ENCODE measurements at places on chromosomes 12 and 14. TPM values are rescaled to one million over a fixed set of nuclear protein-coding genes. Genes with fewer than 3 reads are reported as not detected.

GRCh38 chr12:56634242-56634836, 4.2 kb upstream of the BAZ2A start:
- H3K27me3 ChIP-seq = no peaks in the 10 kb centered on the region
- DNase-seq = peak; percentile 38
- peaks cover 75% of the 10 kb centered on the region for H3K4me1 ChIP-seq

DNA sequence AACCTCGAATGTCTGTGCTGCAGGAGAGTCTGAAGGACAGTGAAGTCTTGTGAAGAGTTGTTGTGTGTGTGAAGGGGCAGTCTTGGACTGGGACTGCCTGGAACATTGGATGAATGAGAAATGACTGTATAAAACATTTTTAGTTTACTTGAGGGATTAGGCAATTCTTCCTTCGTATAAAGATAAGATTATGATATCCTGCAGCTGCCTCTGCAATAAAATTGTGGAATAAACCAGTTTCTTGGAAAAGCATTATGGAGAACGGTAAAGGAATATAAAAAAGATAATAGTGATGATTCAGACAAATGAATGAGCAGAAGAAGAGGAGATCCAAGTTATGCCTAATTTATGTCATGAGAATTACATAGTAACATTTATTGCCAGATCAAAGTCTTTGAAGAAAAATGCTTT, 30.9 kb upstream of the LUM start:
- no peaks in the 10 kb centered on the region for H3K36me3 ChIP-seq
- no peaks in the 10 kb centered on the region for H3K4me1 ChIP-seq
- no peak for DNase-seq

GRCh38 chr12:54725233-54725843, 77.2 kb upstream of the DCD start:
- no peak overlapping the region for H3K27ac ChIP-seq
- peaks cover 29% of the 10 kb centered on the region for H3K4me1 ChIP-seq
- no peak overlapping the region for H3K4me3 ChIP-seq

DNA sequence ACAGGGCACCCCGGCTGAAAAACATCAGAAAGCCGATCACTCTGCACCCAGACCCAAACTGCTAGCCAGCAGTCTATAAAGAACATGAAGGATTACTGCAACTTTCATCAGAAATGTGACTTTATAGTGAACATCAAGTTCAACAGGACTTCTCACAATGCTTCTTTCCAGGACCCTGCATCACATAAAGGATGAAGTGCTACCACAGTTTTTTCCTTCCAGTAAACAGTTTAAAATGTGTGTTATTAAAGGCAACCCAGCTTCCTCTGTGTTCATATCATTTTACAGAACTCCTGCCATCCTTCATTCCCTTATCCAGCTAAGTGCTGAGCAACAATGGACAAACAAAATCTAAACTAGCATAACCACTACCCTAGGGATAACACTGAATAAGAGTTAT, 280.3 kb upstream of the DIO2 start:
- H3K27me3 ChIP-seq = peaks cover 4% of the 10 kb centered on the region
- peaks cover 2% of the 10 kb centered on the region for H3K36me3 ChIP-seq
- peaks cover 2% of the 10 kb centered on the region for H3K4me1 ChIP-seq
- no peak overlapping the region for H3K4me3 ChIP-seq
- no peak for DNase-seq

Gene CLEC1A
- total RNA-seq = not detected

Gene AQP2
- not detected for total RNA-seq

DNA sequence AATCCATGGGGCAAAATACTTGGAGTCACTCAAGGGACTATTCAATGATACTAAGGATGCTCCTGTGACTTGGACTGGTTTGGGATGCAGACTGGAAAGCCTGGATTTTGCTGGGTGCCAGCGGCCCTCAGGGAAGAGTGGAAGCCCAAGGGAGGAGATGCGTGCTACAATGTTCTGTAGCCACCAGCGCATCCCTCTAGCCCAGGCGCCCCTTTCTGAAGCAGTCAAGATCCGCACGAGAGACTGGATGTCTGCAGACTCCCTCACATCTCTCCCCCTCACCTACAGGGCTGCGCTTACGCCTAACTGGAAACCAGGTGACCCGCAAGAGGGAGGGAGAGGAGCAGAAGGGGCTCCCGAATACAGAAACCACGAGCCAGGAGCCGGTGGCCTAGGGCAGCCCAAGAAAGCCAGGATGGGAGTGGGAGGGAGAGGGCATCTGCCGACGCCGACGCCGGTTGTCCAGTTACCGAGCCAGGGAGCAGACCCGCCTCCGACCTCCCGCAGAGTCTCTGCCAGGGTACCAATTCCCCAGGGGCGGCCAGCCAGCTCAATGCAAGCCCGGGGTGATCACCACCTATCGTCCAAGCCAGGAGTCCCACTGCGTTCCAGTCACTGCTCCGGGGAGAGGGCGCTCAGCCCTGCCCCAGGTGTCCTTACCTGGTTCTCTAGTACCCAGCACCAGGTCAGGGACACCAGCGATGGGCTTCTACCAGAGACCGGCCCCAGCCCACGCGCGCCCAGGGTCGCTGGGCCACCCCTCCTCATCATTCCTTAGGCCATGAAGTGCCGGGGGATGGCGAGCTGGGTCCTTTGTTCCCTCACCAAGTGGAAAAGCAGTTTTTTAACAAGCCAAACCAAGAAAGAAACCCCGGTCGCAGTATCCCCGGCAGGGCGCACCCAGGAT, 1.2 kb downstream of the NTN4 start:
- H3K27ac ChIP-seq = no peak overlapping the region
- DNase-seq = no peak
- peaks cover 13% of the 10 kb centered on the region for H3K4me1 ChIP-seq
- H3K4me3 ChIP-seq = peak overlapping the region; percentile 63
- no peaks in the 10 kb centered on the region for H3K36me3 ChIP-seq
- peaks cover 55% of the 10 kb centered on the region for H3K27me3 ChIP-seq

DNA sequence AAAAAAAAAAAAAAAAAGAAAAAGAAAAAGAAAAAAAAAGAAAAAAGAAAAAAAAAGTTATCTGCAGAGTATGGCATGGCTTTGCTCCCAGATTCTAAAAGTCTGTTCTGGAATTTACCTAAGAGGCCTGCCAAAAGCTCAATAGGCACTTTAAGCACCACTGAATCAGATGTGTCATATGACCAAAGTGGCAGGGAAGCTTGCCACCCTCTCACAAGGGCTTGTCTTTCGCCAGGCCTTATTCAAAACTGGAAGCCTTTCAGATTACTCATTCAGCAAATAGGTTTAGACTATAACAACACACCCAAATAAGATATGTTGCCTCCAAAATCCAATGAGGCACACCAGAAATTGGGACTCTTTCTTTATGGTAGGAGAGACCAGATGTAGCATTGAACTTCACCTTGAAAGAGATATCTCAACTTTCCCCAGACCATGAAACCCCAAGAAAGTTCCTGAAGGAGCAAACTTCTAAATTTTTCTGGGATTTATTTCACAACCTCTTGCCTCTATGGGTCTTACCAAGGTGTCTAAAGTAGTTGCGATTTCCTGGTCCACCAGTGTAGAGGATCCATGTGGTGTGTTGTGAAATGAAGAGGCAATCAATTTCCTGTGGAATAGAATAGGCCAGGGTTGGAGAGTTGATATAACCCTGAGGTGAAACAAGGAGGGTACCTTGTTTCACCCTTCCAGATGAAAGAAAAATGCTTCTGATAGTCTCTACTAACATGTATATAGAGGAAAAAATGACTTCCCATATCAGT, 218.8 kb downstream of the DAD1 start:
- no peak overlapping the region for H3K27ac ChIP-seq
- no peaks in the 10 kb centered on the region for H3K27me3 ChIP-seq
- H3K4me3 ChIP-seq = no peak overlapping the region
- no peaks in the 10 kb centered on the region for H3K4me1 ChIP-seq
- DNase-seq = no peak
- no peaks in the 10 kb centered on the region for H3K36me3 ChIP-seq

DNA sequence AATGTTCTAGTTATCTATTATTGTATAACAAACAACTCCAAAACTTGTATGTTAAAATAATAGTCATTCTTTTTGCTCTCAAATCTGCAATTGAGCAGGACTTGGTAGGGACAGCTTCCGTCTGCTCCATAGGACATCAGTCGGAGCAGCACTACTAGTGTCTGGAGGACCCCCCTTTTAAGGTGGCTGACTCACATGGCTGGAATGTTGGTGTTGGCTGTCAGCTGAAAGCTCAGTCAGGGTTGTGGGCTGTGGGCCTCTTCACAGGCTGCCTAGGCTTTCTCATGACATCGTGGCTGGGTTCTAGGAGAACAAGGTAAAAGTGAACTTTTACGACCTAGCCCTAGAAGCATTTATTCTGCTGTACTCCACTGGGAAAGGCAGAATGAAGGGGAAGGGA, 160.6 kb downstream of the ANO4 start:
- no peak overlapping the region for H3K27ac ChIP-seq
- DNase-seq = no peak
- H3K36me3 ChIP-seq = no peaks in the 10 kb centered on the region
- no peak overlapping the region for H3K4me3 ChIP-seq
- H3K27me3 ChIP-seq = peaks cover 6% of the 10 kb centered on the region

- DNase-seq = no peak
- H3K27me3 ChIP-seq = peaks cover 3% of the 10 kb centered on the region
- no peak overlapping the region for H3K27ac ChIP-seq
- no peaks in the 10 kb centered on the region for H3K4me1 ChIP-seq
Measured at GRCh38 chr14:37131205-37131604, 41.2 kb downstream of the SLC25A21 start.

Gene AICDA
- total RNA-seq = not detected

DNA sequence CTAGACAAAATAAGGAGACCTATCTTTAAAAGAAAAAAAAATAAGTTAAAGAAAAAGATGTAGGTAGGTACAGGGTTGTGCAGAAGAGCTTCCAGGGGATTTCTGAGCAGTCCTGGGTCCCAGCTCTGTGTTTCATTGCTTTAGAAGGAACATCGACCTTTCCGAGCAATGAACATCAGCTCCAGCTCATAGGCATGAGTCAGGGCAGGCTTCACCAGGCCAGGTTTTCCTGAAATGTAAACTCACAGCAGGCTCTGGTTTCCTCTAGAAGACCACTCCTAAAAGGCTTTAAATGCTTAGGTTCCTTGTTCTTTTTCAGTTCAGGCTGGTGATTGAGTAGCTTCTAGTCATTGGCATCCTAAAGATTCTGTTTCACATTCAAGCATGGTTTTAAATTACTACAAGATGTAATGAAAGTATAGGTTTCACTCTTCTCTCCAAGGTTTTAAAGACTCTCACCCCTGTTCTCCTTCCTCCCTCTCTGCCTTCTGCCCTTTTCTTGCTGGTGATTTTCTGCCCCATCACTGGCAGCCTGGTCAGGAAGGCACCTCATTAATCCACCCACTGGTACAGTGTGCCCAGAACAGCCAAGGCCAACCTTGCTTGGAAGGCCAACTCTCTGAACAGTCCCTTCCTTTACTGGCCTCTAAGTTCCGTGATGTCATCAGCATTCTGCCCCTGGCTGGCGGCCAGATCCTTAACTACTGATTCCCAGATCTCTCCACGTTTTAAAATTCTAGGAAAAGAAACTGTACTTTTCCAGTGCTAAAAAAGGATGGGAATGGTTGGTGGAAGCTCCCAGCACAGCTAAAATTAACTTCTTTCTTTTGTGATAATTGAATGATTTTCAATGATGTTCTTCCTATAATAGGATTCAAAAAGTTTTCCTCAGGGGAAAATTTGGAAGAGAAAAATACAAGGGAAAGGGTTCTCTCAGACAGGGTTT, 109.4 kb upstream of the HIF1A start:
- peaks cover 36% of the 10 kb centered on the region for H3K4me1 ChIP-seq
- no peaks in the 10 kb centered on the region for H3K36me3 ChIP-seq
- no peak overlapping the region for H3K27ac ChIP-seq
- no peak overlapping the region for H3K4me3 ChIP-seq

- no peak overlapping the region for H3K4me3 ChIP-seq
- peak overlapping the region; percentile 60 for H3K27ac ChIP-seq
- no peak for DNase-seq
- H3K36me3 ChIP-seq = peaks cover 26% of the 10 kb centered on the region
Measured at GRCh38 chr12:6919588-6919987, 5.2 kb downstream of the ENO2 start.

Measured in activated naive CD4-positive, alpha-beta T cell treated with anti-CD3 and anti-CD28 coated beads for 36 hours (primary cell).